K562 (cell line): ENCODE measurements at places on chromosomes 11 and 22. TPM values are rescaled to one million over a fixed set of nuclear protein-coding genes. Genes with fewer than 3 reads are reported as not detected.

Gene TRIM6
- total RNA-seq, result 6.7 and 7.2 TPM in 2 replicates

Gene TYMP
- total RNA-seq, result 2.6 and 4.0 TPM in 2 replicates

DNA sequence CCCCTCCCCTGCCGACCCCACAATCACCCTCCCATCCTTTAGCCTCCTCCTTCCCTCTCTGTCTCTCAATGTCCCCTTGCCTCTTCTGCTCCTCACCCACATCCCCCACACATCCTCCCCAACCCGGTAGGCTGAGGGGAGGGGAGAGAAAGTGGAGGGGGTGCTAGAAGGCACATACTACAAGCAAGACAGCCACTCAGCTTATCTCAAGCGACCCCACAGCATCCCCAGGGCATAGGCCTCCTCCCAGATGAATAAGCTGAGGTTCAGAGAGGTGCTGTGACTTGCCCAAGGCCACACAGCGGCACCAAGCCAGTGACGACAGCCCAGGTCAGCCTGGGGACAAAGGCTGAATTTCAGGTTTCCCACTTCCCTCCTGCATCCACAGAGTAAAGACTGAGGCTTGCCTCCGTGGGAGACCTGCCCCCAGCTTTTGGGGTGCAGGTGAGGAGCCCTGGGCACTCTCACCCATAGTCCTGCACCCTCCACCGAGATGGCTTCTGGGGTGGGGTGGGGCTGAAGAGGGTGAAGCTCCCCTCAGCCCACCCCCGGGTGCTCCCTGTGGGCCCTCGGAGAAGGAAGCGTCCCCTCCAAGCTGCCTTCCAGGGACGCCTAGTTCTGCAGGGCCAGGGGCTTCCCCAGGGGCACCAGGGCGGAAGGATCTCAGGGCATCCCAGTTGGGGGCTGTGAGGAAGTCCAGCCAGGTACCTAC, 511 bp downstream of the RAC2 start:
- peaks cover 36% of the 10 kb centered on the region; the same call in 2 of the 3 replicates for H3K36me3 ChIP-seq
- peaks cover 29% of the 10 kb centered on the region for H3K4me1 ChIP-seq
- H3K27me3 ChIP-seq, result no peaks in the 10 kb centered on the region

- H3K4me3 ChIP-seq, result no peak overlapping the region
- no peaks in the 10 kb centered on the region for H3K4me1 ChIP-seq
- H3K27ac ChIP-seq, result no peak overlapping the region
- no peaks in the 10 kb centered on the region for H3K36me3 ChIP-seq
- DNase-seq, result no peak
- H3K27me3 ChIP-seq, result 0 out of 3 replicates have a peak, but pooled peaks cover 2% of the 10 kb centered on the region
Measured at GRCh38 chr11:36354221-36355003, 58.3 kb downstream of the PRR5L start.

GRCh38 chr22:48592931-48593330, 1234.7 kb downstream of the BRD1 start:
- no peaks in the 10 kb centered on the region for H3K27me3 ChIP-seq
- no peaks in the 10 kb centered on the region for H3K36me3 ChIP-seq
- H3K4me1 ChIP-seq, result no peaks in the 10 kb centered on the region
- no peak for DNase-seq
- H3K27ac ChIP-seq, result no peak overlapping the region

GRCh38 chr11:86177302-86177701, 67.3 kb upstream of the EED start:
- no peaks in the 10 kb centered on the region; the same call in 2 of the 3 replicates for H3K36me3 ChIP-seq
- peaks cover 57% of the 10 kb centered on the region for H3K4me1 ChIP-seq
- H3K4me3 ChIP-seq, result no peak overlapping the region
- H3K27me3 ChIP-seq, result no peaks in the 10 kb centered on the region; the same call in 2 of the 3 replicates
- DNase-seq, result no peak
